Dermis lymphatic vessel endothelial cell (primary cell): ENCODE measurements at places on chromosomes 6 and 20. TPM values are rescaled to one million over a fixed set of nuclear protein-coding genes. Genes with fewer than 3 reads are reported as not detected.

The HCRTR2 gene
- total RNA-seq: not detected in 2 replicates

The MMP24 gene
- 0.09 and 0.11 TPM in 2 replicates for total RNA-seq

The SYCP2L gene
- total RNA-seq: not detected in 2 replicates

The OR2H1 gene
- total RNA-seq: not detected in 2 replicates

The PRPH2 gene
- total RNA-seq: 0.69 and 0.87 TPM in 2 replicates

The SMLR1 gene
- not detected in 2 replicates for total RNA-seq

The TBX18 gene
- total RNA-seq: 1.5 and 2.9 TPM in 2 replicates

The GPX5 gene
- total RNA-seq: not detected in 2 replicates

The ZMYND8 gene
- total RNA-seq: 26.0 and 55.2 TPM in 2 replicates

The PLCB1 gene
- total RNA-seq: 16.6 and 20.0 TPM in 2 replicates

The FOXC1 gene
- 4.0 and 4.4 TPM in 2 replicates for total RNA-seq

The SNPH gene
- total RNA-seq: 0.54 and 0.86 TPM in 2 replicates

The VSTM2L gene
- not detected in 2 replicates for total RNA-seq

The PLEKHG1 gene
- 19.5 and 26.4 TPM in 2 replicates for total RNA-seq

The WASF1 gene
- 10.8 and 11.2 TPM in 2 replicates for total RNA-seq

The ZNF451 gene
- 55.8 and 61.2 TPM in 2 replicates for total RNA-seq

The SRMS gene
- not detected in 2 replicates for total RNA-seq

The MYB gene
- total RNA-seq: under 0.01 TPM in 1 of 2 replicates, not detected in the other

The SLC22A7 gene
- total RNA-seq: not detected in 2 replicates

The NSFL1C gene
- 20.0 and 22.9 TPM in 2 replicates for total RNA-seq
